ENCODE measurements at places on chromosomes 2 and 18. TPM values are rescaled to one million over a fixed set of nuclear protein-coding genes. Genes with fewer than 3 reads are reported as not detected.

The MTIF2 gene
- total RNA-seq = 57.5 TPM

The INPP5D gene
- total RNA-seq = 46.5 TPM

The CD8B gene
- total RNA-seq = 250 TPM

The LIMS4 gene
- 0.78 TPM for total RNA-seq

The FZD7 gene
- total RNA-seq = 0.63 TPM

The POMC gene
- total RNA-seq = 5.8 TPM

The ATOH8 gene
- not detected for total RNA-seq

The SLC35F5 gene
- 28.1 TPM for total RNA-seq

The MYO7B gene
- total RNA-seq = 0.15 TPM

The TNFAIP6 gene
- total RNA-seq = not detected

The SCN3A gene
- not detected for total RNA-seq

The HSPD1 gene
- total RNA-seq = 1,206 TPM
